CD4-positive, alpha-beta T cell (primary cell): ENCODE measurements at places on chromosomes 1 and 21. TPM values are rescaled to one million over a fixed set of nuclear protein-coding genes. Genes with fewer than 3 reads are reported as not detected.

SPRR4 gene
- not detected for total RNA-seq

MSH4 gene
- total RNA-seq: 0.31 TPM

CLEC20A gene
- total RNA-seq: not detected

S100A14 gene
- not detected for total RNA-seq

DSCAM gene
- total RNA-seq: not detected
